NCI-H69 (cell line): ENCODE measurements at places on chromosomes 2 and 18.

- DNase-seq: no peak
These were observed 2.2 kb downstream of the CAVIN2 start for GRCh38 chr2:191844706-191845105.

GRCh38 chr2:62224976-62225375 is 29.1 kb downstream of the B3GNT2 start:
- DNase-seq: no peak

- no peak for DNase-seq
These were observed 11.7 kb downstream of the GPR75 start for GRCh38 chr2:53848062-53848461.

DNA sequence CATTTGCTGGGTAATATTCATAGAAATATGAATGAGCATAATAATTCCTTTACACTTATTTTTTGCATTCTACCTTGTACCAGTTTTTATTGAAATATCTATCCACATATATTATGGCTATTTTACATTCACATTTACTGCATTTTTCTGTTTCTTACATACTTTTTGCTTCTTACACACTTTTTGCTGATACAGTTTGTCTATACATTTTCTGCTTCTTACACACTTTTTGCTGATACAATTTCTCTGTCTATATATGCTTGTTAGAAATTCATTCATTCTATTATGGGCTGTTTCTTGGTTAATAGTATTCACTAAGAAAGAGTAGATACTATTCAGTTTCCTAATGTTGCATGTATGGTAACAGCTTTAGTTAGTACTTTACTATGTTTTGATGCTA is 16.9 kb upstream of the STAMBP start:
- DNase-seq: no peak

DNA sequence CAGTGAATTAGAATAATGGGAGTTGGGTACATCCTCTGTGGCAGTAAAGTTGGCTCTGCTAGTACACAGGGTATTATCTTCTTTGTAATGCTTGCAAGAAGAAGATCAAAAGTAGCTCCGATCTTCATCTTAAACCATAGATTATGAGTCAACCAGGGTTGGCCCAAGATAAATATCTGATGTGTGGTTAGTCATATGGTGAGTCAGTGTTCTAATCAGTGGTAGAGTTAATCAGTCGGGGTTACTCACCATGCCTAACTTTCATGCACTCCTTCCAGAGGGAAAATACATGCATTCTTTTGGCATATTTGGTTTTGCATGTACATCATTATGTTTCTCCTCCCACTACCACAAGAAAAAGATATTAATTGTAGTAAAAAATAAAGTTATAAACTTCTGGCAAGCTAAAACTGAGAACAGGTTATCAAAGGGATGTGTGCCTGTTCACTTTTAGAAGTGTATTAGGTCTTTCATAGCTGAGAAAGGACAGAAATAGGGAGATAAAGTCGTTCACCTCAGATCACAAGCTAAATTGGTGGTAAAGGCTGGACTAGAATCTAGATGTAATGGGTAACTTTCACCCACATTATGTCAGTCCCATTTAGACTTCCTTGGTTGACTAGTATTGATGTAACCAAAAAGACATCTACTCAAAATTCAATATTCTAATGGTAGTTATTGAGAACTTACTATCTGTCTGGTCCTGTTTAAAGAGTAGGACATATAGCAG is 684.4 kb downstream of the IRS1 start:
- DNase-seq: peak; percentile 7

- no peak for DNase-seq
These were observed 70.9 kb downstream of the NFATC1 start for GRCh38 chr18:79466591-79466990.

- no peak for DNase-seq
These were observed 184.4 kb downstream of the LTBP1 start for GRCh38 chr2:33131111-33131510.

GRCh38 chr2:164701565-164701964 is 80.3 kb upstream of the GRB14 start:
- DNase-seq: no peak

GRCh38 chr2:133286326-133286922 is 281.8 kb downstream of the NCKAP5 start:
- DNase-seq: no peak

GRCh38 chr2:125684932-125685331 is 971.0 kb upstream of the GYPC start:
- DNase-seq: no peak

- no peak for DNase-seq
These were observed 1.3 kb upstream of the BZW1 start for GRCh38 chr2:200810252-200810997.

DNA sequence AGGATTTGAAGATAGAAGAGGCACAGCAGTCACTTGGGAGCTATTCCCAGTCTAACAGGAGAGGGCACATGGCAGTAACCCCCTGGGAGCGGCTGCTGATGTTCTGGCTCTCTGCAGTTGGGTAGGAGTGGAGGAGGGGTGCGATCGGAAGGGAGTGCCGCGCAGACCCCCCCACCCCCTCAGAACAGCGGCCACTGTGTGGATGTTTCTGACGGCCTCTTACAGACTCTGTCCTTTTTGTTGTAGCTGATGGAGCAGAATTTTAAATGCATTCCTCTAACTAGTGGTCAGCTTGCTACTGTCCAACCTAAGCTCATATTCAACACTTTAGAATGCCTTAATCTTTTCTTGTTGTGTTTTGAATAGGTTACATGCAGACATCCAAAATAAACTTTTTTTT is 127.9 kb downstream of the AGAP1 start:
- no peak for DNase-seq

DNA sequence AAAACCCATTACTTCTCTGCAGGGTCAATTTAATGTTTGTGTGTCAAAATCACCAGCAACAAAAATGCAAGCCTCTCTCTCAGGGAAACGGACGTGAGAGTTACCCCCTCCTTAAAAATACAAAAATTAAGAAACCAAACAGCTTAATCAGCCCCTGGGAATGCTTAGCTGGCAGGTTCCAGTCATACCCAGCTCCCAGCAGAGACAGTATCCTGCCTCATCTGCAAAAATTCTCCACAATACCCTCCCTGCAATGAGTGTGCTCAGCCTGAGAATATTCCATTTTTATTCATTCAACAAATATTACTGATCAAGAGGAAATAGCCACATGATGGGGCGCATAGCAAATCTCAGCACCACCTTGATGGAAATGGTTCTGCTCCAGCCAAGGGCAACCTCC is 36.3 kb downstream of the ST8SIA5 start:
- no peak for DNase-seq

DNA sequence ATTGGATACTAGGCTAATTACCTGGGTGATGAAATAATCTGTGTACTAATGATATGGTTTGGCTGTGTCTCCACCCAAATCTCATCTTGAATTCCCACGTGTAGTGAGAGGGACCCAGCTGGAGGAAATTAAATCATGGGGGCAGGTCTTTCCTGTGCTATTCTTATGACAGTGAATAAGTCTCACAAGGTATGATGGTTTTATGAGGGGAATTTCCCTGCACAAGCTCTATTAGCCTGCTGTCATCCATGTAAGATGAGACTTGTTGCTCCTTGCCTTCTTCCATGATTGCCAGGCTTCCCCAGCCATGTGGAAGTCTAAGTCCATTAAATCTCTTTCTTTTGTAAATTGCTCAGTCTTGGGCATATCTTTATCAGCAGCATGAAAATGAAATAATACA is 394.1 kb upstream of the SYT4 start:
- peak; percentile 91 for DNase-seq

DNA sequence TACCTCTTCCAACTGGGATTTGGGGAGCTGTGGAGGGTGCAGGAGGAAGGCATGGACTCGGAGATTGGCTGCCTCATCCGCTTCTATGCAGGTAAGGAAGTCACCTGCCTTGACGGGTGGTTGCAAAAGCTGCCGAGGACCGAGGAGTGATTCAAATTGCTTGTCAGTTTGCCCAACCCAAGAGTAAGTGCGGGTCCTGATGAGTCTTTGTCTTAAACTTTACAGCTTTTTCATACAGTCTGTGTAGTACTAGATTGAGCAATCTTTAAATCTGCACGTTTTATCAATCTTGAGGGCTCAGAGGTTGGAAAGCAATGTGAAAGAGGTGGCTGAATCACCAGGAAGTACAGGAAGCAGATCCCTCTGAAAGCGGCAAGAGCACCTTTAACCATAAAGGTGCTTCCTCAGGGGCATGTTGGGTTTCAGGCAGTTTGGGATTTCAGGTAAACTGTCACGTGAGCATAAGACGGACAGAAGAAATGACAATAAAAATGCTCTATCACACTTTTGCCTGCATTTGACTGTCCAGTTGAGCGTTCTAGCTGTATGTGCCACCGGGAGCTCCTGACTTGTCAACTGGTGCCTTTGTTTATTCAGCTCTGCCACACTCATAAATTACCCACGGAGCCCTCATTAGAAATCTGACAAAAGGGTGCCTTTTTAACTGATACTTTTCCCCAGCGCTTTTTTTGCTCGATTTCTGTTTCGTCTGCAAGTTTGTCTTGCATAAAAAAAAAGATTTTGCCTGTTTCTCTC is 2.0 kb downstream of the PHLPP1 start:
- DNase-seq: peak; percentile 94

GRCh38 chr2:127932199-127932876 is 46.6 kb upstream of the AMMECR1L start:
- peak; percentile 7 for DNase-seq

DNA sequence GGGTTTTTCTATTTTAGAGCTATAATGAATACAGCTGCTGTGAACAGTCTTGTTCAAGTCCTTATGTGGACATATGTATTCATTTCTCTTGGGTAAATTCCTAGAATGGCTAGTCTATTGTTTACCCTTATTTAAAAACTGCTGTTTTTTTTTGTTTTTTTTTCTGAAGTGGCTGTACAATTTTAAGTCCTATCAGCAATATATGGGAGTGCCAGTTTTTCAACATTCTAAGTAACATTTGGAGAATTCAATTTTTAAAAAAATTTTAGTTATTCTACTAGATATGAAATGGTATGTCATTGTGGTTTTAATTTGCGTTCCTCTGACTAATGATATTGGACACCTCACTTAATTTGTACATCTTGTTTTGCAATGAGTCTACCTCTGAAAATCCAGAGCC is 349.7 kb downstream of the SATB2 start:
- no peak for DNase-seq

DNA sequence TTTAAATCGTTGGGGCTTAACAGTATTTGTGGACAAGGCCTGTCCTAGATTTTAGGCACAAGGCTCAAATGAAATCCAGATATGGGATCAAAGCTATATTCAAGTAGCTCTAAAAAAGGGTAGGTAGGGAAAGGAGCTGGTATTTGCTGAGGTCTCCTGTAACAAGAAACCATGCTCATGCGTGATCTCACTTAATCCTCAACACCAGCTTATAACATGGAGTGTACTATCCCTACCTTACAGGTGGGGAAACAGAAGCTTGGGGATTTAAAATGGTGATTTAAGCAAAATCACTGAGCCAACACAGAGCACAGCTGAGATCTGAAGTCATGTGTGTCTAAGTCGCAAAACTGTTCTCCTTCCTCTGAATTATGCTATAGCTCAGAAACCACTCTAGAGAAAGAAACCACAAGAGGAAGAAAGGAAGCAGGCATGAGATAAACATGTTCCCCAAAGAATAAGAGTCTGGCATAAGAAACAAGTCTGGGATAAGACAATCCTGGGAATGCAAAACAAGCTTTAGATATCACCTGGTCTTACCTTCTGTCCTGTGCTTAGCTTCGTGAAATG is 43.1 kb downstream of the CYRIA start:
- DNase-seq: no peak

DNA sequence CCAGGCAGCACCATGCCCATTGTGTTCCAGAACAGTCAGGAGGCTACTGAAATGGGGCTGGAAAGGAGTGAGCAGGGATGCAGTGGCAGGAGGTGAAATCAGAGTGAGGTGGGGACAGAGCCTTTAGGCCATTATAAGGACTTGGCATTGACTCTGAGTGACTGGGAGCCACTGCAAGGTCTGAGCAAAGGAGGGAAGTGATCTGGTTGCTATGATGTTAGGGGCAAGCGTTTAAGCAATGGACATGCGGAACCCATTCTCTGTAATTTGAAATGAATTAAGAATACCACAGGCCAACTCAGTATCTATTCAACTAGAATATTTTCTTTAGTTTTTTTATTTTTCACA is 98.2 kb downstream of the DPP4 start:
- no peak for DNase-seq

DNA sequence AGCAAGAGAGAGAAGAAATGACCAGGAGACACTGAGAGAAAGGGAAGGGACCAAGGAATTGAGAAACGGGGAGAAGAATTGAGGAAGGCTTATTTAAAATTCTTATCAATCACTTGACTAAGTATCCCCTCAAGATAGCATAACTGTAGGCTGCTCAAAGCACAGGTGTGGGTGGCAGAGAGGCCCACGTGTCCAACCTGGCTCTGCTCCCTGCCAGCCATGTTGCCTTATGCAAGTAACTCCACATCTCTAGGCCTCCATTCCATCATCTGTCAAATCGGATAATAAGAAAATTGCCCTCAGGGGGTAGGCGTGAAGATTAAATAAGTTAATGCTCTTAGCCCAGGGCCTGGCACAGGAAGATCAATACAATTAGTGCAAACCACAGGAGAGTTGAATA is 7.4 kb upstream of the NPAS2 start:
- DNase-seq: peak; percentile 42

DNA sequence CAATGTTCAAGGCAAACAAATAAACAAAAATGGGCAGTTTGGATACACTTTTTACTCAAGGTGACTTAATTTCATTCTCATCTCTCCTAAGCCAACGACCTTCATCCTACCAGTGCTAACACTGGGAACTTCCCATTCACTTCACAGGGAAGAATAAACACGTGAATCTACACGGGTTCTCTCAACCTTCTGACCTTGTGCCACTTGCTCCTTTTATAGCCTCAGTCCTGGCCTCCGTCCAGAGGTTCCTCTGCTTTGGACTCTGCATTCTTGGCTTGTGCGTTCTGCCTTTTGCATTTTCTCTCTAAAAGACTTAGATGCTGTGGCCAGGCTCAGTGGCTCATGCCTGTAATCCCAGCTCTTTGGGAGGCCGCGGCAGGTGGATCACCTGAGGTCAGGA is 13.8 kb downstream of the ZNF2 start:
- DNase-seq: no peak

- DNase-seq: no peak
These were observed 30.7 kb downstream of the PKP4 start for GRCh38 chr2:158487419-158487818.

GRCh38 chr2:190413421-190413820 is 5.3 kb downstream of the MFSD6 start:
- DNase-seq: peak; percentile 23

- DNase-seq: peak; percentile 80
These were observed 201.7 kb downstream of the PTH2R start for GRCh38 chr2:208608122-208608835.

GRCh38 chr2:136796339-136796738 is 31.0 kb downstream of the THSD7B start:
- DNase-seq: no peak

DNA sequence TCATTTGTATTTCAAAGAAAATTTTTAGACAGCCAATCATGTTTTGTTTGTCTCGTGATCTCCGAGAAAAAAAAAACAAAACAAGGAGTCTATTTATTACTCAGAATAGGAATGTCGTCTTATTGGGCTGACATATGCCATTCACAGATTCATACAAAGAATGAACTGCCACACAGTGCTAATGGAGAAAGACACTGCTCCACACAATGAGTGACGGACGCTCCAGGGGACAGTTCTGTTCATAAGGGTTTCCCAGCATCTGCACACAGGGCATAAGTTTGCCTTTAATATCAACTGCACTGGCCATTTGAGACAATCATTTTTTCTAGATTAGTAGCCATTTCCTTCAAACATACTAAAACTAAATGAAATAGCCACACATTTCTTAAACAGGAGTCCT is 3.4 kb downstream of the SERTAD2 start:
- no peak for DNase-seq
